ELF-1 (cell line): ENCODE measurements at places on chromosomes 4 and X.

GRCh38 chrX:47958761-47959342 is 44.9 kb downstream of the ZNF182 start:
- peak; percentile 60 for DNase-seq

GRCh38 chrX:151973851-151974335 is 583 bp downstream of the GABRE start:
- peak; percentile 15 for DNase-seq

GRCh38 chr4:3462321-3462789 is 751 bp upstream of the DOK7 start:
- DNase-seq, result no peak

GRCh38 chr4:7124689-7125442 is 57.0 kb upstream of the GRPEL1 start:
- DNase-seq, result peak; percentile 38
